ENCODE measurements at places on chromosomes 7 and 10.

GRCh38 chr10:124886195-124886594 lies 55.7 kb upstream of the ZRANB1 start:
- DNase-seq, result no peak

GRCh38 chr10:23804125-23804524 lies 365.2 kb downstream of the OTUD1 start:
- DNase-seq, result no peak

- DNase-seq, result no peak
These were observed 9.3 kb downstream of the UNC5B start for GRCh38 chr10:71221586-71222202.

DNA sequence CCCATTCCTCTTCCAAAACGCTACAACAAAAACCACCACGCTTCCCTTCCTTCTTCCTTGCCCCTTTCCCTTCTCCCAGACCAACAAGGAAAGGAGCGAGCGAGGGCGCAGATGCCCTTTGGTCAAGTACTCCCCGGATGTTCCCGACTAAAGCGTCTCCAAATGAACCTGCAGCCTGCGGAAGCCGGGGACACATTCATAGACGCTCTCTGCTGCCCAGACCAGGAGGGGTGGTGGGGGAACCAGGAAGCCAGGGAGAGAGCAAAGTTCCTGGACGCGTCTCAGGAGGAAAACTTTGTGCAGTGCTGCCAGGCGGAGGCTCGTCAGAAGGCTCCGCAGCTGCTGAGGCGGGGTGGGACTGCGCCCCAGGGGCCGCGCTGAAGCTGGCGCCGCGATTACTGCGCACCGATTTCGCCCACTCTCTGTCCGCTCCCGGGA lies 754 bp downstream of the SEMA3D start:
- no peak for DNase-seq

GRCh38 chr7:78634093-78634492 lies 819.4 kb downstream of the MAGI2 start:
- no peak for DNase-seq

DNA sequence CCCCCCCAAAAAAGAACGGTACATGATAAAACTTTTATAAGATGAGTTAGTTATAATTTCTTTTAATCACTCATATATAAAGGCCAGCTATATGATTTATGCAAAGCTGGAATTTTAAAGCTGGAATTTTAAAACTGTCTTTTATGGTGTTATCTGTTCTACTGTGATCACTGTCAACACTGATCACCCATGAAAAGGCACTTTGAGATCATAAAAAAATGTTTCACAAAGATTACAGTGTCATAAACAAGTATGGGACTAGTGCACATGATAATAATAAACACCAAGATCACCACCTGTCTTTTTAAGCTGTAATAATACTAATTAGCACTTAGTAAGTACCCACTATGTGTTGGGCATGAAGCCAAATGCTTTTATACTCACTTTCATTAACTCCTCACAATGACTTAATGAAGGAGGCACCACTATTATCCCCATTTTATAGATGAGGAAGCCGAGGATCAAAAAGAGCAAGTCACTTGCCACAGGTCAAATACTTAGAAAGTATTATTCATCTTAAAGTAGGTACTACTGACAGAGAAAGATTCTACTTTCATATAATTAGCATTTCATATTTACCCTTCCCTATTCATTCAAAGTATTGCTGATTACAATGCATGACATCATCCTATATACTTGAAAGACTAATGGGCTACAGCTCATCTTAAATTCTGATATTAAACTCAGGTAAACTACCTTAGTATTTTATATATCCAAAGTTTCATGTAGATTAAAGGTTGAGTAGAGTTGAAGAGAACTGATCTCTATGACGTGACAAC lies 8.3 kb upstream of the RHOBTB1 start:
- DNase-seq, result no peak

- no peak for DNase-seq
These were observed 5.5 kb downstream of the PPA1 start for GRCh38 chr10:70227548-70228320.

DNA sequence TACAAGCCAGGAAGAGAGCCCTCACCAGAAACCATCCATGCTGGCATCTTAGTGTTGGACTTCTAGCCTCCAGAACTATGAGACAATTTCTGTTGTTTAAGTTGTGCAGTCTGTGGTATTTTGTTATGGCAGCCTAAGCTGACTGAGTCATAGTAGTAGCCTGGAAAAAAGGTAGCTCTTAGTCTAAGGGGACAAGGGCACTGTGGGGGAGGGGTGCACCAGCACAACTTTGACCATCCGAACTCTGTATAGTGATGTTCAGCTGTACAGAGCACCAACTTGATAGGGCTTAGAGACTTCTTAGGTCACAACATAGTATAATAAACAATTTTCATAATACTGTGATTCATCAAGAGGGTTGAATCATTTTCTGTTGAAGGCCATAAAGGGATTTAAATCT lies 14.3 kb downstream of the EIF4EBP2 start:
- DNase-seq, result no peak

GRCh38 chr7:157991761-157992160 lies 595.9 kb downstream of the PTPRN2 start:
- no peak for DNase-seq

- no peak for DNase-seq
These were observed 17.6 kb downstream of the ARHGAP19 start for GRCh38 chr10:97274828-97275227.

GRCh38 chr7:37446371-37446770 lies 2.3 kb downstream of the ELMO1 start:
- no peak for DNase-seq

DNA sequence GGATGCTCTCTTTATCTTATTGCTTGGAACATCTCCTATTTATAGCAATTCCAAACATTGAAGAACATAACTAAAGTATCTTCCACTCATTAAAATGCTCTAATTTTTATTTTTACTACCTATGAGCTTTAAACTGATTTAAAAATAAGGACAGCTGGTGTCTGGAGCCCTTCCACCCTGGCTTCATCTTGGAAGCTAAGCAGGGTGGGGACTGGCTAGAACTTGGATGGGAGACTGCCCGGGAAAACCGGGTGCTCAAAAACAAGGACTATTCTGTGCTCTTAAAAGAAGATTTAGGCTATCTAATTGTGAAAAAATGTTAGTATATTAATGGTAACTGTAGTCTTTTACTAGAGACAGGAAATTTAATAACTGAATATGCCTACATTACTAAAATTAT lies 69.2 kb downstream of the ARMC3 start:
- no peak for DNase-seq

DNA sequence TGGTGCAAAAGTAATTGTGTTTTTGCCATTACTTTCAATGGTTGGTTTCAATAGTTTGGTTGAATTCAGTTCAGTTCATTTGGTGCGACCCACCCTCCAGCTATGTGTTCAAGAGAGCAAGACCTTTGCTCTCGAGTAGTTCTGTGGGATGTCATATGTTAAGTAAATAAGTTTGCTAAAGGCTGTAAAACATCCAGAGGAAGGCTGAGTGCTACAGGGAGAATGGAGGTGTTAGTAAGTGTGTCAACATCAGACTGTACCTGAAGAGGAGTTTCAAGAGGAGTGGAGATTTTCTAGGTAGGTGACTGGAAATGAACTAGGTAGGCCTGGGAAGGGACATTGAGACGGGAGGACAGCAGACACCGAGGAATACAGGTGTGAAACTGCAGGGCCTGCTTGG lies 147.7 kb downstream of the SH2D4B start:
- DNase-seq, result no peak

DNA sequence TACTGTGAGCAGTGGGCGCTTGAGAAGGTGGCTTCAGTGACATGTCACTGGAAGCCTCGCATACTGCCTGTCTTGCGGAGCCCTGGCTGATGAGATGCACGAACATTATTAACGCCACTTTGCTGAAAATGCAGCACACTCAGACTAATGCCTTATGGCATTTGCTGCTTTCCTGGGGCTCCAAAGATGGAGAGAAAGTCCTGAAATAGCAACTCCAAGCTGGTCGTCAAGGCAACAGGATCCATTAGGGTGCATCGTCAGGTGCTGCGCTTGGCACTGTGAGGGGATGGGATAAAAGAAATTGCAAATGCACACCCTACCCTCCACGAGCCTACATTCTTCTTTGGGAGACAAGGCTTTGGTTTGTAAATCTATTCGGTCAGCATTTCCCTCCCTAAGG lies 592.5 kb downstream of the TYW1 start:
- no peak for DNase-seq

DNA sequence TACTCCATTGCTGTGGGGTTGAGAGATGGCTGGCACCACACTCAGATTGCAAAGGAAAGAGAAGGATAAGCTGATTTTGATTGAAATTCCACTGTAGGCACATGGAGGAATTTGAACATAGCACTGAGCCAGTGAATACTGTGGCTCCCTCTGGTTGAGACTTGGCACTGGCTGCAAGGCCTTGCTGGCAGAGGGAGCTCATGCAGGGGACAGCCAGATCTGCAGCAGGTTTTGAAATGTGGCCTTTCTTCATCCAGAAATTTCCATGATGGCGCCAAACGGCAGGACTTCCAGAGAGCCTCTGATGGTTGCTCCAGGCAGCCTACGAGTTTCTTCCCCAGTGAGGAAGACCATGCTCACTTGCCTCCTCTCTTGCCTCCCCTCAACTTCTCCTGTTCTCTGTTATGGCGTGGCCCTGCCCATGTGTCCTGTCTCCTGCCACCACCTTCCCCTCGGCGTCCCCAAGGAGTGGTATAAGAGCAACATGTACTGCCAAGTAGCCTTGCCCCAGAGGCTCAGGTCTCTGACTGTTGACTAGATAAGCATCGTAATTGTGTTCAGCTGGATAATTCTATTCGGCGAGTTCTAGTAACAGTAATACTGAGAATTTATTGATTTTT lies 265.6 kb downstream of the CCDC3 start:
- no peak for DNase-seq

DNA sequence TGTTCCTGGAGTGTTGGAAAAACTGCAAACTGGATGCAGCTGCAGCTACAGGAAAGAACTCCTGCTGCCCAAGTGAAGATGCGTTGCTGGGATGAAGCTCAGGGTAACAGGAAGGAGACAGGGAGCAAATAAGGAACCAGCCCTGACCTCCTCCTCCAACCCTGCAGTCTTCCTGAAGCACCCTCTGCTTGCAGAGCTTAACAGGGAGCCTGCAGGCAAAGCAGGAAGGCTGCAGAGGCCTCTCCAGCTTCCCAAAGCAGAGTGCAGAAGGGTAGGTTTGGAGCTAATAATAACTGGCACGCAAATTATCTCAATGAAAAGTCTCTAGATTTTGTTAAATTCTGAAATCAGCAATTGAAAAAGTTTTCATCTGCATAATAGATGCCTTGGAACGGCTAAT lies 92.5 kb downstream of the SORCS1 start:
- no peak for DNase-seq

DNA sequence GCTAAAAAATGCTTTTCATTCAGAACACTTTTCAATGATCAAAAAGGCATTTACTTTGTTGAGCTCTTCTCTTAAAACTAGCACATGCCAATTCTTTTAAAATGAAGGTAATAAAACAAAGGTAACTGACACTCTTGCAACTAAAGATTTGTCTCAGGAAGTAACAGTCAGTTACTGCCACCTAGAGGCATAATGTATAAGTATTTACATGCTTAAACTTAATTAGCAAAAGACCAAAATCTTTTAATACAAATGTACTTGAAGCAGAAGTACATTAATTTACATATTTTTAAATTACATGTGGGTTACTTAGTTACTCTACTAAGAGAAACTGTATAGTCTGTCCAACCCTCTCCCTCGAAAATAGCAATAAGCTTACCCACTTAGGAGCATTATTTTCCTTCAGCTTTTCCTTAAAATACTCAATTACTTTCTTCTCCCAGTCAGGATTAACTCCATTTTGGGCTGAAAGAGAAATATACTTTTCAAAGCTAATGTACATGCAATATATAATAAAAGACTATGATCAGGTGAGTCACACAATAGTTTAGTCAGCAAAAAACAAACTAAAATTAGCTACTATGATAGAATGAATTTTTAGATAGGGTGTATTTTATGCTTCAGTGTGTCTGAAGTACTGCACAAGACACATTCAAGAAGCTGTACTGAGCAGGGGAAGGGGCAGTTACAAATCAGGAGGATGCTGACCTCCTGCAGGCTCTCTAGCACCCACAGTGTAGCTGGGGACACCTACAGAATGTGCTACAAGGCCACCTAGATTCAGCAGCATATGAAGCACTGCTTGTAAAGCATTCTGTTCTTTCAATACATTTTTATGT lies 13.0 kb downstream of the MCMBP start:
- DNase-seq, result peak; percentile 39

GRCh38 chr7:29278337-29279069 lies 83.9 kb downstream of the CHN2 start:
- DNase-seq, result no peak

GRCh38 chr7:92781117-92781720 lies 55.2 kb downstream of the CDK6 start:
- no peak for DNase-seq

DNA sequence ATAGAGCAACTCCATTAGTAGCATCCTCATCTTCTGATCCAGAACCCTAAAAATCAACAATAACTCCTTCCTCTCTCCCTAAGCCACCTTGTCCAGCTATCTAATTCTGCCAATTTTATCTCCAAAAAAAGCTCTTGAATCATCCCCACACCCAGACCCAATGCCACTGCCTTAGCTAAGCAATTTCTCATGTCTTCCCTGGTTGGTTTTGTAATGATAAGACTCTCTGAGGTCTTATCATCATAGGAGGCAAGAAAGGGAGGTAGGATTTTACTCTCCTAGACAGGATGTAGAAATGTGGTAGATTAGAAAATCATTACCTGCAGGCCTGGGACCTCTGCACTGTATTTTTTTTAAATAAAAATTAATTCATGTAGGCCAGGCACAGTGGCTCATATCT lies 283.5 kb upstream of the NEBL start:
- no peak for DNase-seq

Measured in GM13977 (cell line).